Naive thymus-derived CD8-positive, alpha-beta T cell (primary cell): ENCODE measurements at places on chromosomes 12 and 14.

DNA sequence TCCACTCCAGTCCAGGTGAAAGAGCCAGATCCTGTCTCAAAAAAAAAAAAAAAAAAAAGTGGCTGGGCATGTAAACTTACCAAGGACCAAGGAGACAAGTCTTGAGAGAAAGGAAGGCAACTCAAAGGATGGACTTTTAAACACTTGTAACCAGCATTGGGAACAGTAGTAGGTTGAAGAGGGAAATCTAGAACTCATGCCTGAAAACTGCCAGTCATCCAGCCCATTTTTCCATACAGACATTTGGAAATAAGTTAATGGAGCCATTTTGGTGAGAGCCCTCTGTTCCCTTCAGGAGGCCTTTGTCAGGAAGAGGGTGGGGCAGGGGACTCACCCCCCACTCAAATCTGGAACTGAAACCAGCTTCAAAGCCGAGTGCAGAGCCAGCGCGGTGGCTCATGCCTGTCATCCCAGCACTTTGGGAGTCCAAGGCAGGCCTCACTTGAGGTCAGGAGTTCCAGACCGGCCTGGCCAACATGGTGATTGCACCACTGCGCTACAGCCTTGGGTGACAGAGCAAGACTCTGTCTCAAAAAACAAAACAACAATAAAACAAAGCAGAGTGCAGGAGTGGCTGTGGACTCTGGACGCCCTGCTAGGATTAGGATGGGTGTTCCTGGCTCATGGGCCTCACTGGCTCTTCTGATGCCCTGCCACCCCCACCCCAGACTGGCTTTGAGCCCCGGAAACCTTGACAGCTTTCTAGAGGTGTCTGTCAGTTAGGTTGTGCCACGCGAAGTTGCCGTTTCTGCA, 1.6 kb upstream of the MLXIP start:
- no peak for DNase-seq

- DNase-seq: no peak
These were observed 19.7 kb downstream of the NUDT4 start for GRCh38 chr12:93397412-93397811.

- no peak for DNase-seq
These were observed 27.4 kb downstream of the PCNX1 start for GRCh38 chr14:70934502-70935134.

DNA sequence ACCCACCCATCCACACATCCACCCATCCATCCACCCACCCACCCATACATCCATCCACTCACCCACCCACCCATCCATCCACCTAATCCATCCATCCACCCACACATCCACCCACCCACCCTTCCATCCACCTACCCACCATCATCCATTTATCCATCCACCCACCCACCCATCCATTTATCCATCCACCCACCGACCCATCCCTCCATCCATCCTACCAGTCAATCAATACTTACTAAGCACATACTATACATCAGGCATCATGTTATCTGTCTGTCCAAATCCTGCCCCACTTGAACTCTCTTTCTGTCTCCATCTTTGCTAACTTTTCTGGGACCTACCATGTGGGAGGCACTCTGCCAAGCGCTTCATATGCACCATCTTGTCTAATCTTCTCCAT, 15.4 kb downstream of the GALNT9 start:
- DNase-seq: no peak

DNA sequence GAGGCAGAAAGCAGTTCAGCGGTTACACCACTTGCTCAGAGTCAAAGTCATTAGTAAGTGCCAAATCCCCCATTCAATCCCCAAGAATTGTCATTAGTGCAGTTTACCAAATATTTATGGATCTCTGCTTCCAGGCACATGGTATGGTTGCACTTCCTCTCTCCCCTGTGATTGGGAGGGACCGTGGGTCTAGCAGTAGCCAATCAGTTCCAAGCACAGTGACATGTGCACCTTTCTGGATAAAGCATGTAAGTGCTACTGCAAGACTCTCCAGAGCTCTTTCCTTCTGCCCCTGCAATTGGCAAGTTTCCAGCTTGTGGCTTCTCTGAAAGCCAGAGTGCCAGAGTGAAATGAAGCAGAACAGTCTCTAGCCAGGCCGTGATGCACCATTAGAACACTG, 85.3 kb upstream of the FLRT2 start:
- DNase-seq: no peak

- no peak for DNase-seq
These were observed 13.2 kb downstream of the HEBP1 start for GRCh38 chr12:12986775-12987331.

GRCh38 chr14:68312884-68313610, 479.8 kb downstream of the ZFP36L1 start:
- DNase-seq: no peak

- no peak for DNase-seq
These were observed 31.1 kb upstream of the EIF5 start for GRCh38 chr14:103302966-103303365.

DNA sequence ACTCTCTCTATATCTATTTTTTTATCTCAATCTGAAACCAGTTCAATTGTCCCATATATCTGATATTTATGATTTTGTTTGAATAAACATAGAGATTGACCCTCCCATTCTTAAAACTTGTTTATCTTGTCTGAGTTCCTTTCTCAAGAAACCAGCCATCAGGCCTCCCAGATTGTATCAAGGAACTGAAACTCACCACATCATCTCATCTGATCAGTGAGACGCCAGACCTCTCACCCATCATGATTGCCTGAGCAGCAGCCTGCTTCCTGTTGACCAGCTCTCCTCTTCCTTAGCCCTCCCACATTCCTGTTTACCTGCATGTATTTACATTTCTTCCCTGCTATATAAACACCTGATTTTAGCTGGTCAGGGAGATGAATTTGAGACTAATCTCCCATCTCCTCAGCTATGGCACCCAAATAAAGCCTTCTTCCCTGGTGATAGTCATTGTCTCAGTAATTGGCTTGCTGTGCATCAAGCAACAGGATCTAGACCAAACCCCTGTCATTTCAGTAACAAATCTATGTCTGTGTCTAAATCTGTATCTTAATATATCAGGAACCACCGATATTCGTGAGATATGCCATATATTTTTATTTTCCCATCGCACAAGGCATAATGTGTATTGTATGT, 323.6 kb downstream of the TMTC2 start:
- no peak for DNase-seq

GRCh38 chr12:50111395-50111692, 692 bp upstream of the COX14 start:
- no peak for DNase-seq

DNA sequence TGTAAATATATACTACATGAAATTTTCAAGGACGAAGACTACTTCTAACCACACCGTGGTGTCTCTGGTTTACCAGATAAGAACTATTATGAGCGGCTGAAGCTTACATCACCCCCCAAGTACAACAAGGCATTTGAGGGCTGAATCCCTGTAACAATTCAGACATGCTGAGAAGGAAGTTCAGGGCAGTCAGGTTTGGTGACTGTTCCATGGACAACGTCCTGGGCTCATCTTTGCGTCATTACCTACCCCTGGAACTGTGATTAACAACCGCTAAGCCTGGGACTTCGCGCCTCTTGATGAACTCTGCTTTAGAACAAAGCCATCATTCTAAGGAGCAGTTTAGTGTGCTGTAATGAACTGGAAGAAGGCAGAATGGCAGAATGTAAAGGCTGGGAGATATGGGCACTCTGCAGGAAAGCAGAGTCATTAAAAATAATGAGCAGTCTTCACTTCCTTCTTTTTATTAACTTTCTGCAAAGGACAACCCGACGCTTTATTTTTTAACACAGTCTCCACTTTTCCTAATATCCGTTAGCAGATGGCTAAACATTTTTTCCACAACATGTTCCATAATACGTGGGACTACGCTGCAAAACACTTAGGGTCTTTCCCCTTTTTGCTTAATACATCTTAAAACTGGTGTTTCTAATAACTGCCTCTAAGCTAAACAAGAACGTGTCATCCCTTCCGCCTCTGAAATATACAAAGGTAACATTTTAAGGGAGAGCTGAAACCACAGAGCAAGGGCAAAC, 263.2 kb downstream of the ADAMTS20 start:
- DNase-seq: no peak

DNA sequence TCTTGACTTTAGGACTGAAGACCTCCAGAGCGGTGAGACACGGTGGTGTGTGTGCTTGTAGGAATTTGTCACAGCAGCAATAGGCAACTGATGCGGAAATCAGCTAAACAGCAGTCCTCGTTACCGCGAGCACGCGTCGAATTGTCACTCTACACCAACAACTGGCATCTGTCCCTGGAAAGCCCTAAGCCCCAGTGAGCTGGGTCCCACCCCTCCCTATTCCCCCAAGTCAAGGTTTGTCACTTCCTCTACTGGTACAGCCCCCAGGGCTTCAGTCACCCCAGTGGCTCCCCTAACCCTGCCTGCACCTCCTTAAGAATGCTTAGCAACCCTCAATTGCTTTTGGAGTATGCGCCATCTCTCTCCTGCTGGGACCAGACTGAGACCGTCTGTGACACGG, 173.6 kb downstream of the PIWIL1 start:
- no peak for DNase-seq

DNA sequence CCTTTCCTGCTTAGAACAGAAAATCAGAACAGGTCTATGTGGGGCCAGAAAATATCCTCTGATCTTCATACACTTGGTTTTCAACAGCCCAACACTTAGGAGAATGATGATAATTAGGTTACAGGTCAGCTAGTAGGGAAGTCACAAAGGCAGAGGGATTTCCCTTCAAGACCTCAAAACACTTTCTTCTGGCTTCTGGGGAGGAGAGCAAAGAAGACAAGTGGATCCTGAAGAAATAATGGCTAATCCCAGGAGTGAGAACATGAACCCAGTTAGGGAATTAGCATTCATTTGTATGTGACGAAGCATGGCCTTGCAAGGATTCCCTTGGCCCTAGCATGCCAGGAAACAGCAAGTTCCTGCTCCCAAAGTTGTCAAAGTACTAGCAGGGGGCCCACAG, 223.3 kb downstream of the BCAT1 start:
- no peak for DNase-seq

GRCh38 chr12:88870000-88870737, 289.9 kb upstream of the KITLG start:
- DNase-seq: no peak

DNA sequence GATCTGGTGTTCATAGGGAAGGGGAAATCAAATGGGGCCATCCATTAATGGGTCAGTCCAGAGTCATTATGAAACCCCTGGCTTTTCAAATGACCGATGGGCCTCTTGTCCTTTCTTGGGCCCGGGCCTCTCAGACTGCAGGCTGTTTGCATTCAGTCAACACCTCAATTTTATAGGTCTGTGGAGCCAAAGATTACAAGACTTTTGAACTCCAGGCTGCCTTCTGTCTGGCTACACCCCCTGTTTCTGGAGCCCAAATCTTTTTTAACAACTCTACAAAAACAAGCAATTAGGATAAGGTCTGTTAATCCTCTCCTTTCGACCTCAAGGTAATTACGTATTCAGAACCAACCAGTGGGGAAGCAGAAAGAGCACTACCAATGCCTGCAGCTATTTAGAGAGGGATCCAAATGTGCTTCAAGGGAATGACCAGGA, 35.6 kb downstream of the DUSP6 start:
- DNase-seq: no peak

DNA sequence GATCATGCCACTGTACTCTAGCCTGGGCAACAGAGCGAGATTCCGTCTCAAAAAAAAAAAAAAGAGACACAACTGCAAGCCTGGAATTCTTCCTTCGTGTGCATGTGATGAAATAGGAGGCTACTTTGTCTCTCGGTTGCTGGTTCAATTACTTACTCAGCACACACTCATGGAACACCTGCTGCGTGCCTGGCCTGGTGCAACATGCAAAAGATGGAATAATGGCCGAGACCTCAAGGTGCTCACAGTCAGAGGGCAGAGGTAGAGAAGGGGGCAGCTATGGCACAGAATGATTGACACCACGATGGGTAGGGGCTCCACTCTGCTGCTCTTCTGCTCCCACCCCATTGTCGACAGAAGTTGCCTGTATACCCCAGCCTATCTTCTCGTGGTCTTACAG, 112.3 kb downstream of the SLC15A4 start:
- DNase-seq: no peak

DNA sequence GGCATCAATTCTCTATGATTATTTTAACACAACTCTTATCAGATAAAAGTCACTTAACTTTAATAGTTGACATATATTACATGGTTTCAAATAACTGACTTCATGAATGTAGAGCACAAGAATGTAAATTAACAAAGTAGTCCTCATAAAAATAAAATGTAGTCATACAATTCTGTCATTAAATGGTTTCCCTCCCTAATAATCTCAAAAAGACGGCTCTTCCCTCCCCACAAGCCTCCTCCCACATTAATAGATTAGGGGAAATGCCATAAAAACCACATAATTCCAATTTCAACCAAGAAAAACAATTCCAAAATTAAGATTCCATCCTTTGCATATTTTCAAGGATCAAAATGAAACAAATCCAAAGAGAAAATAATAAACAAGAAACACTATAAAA, 36.7 kb downstream of the SPTLC2 start:
- DNase-seq: no peak

DNA sequence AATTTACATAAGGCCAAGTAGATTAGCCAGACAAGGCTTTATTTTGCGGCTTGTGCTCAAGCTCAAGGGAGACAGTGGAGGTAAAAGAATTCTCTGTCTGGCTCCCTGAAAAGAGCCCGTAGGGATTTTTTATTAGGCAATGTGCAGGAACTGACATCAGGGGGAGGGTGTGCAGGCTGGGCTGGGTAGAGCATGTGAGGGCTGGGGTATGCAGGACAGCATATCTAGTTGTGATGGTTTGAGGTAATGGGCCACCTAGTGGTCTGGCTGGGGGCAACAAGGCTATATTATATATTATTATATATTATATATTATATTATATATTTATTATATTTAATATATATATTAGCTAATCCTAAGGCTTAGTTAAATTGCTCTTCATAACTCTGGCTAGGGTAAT, 102.1 kb downstream of the TMEM117 start:
- no peak for DNase-seq
